ENCODE measurements at places on chromosomes 3 and 15.

GRCh38 chr15:48046813-48047438 is 73.9 kb upstream of the SLC24A5 start:
- no peak for DNase-seq

DNA sequence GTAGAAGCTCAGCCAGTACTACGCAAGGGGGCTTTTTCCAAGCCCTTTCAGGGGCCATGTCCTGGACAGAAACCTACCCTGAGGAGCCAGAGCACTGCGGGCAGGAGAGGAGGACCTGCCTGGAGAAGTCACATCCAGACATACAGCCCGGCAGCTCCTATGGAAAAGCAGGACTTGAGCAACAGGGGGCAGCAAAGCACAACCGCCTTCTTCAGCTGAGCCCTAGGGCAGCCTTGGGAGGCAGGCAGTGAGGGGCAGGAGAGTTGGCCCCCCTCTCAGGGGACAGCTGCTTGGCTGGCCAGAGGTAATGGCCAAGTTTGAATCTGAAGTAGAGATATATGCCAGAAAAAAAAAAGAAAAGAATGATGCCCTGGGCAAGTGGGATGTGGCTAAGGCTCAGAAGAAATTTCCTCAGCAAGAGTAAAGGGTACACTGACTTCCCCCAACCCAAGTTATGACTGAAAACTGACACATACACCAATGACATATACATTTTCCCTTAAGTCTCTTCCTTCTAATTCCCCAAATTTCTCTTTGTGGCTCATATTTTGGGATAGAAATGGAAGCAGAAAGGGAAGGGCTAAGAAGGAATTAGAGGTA is 56.9 kb downstream of the CYP19A1 start:
- peak; percentile 2 for DNase-seq

DNA sequence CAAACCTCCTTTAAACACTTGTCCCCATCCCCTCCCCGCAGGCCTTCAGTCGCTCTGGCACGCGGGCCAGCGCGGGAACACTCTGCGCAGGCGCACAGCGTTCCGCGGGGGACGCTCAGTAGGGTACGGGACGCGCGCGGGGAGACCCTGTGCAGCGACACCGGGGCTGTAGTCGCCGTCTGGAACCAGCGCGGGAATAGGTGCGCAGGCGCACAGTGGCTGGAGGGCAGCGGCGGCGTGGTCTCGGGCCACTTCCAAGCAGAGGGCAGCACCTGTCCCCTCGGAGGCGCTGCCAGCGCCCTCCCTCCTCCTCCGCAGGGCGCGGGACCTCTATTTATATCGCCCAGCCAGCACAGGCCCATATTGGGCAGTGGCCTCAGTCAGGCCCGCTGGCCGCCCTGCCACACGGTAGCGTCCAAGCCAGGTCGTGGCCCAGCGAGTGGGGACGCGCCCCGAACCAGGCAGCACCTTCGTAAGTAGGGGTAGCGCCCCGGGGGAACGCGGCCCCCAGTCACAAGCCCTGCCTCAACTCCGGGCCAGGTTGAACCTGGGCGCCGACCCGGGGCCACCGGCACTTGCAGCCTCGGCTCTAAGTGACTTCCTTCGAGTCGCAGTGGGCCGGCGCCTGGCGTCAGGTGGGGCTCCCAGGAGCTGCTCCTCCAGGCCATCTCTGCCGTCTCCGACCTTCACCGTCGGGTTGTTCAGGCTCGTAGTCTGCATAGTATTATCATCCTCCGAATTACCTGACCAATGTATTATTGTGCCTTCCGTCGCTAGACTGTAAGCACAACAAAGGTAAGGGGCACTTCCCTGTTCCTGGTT is at the start of gene KBTBD12:
KBTBD12 (plus strand) TSS at position 118 of the 822 bp plus-strand sequence. CDS start 7,830 bp downstream, outside the sequence.
- DNase-seq = peak; percentile 89

DNA sequence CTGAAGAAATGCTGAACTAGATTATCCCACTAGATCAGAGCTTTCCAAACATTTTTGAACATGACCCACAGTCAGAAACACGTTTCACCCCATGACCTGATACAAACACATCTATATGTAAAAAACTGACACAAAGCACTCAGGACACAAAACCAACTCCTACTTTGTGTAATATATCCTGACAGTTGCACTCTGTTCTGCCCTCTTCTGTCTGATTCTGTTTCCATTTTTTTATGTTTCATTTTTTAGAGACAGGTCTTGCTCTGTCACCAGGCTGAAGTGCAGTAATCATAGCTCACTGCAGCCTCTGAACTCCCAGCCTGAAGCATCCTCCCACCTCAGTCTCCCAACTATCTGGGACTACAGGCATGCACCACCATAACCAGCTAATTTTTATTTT is 15.8 kb upstream of the RFTN1 start:
- no peak for DNase-seq

DNA sequence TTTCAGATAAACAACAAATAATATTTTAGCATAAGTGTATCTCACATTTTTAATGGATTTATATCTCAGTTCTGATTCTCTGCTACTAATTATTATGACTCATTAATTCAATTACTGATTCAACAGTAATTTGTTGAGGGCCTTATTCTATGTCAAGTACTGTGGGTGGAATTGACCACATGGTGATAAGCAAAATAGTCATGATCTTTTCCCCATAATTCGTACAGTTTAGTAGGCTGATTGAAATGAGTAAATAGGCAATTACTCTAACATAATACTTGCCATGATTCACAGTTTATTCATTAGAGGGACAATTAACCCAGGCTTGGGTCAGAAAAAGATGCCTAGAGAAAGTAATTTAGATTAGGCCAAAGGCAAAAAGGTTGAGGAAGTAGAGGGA is 60.9 kb upstream of the SLC4A7 start:
- DNase-seq = no peak

DNA sequence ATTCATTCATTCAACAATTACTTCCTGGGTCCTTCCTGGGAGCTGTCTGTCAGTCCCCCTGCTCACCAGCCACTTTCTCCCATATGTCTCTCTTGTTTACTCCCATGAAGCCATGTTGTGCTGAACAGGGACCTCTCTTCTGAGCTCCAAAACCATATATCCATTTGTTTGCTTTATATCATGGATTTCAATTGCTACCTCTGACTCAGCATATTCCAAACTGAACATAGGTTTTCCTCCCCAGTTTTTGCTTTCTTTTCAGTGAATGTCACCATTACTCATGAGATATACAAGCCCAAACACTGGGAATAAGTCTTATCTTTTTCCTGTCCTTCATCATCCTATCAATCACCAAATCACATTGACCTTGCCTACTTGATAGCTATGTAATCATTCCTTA is 152.5 kb upstream of the P2RY1 start:
- DNase-seq = no peak

DNA sequence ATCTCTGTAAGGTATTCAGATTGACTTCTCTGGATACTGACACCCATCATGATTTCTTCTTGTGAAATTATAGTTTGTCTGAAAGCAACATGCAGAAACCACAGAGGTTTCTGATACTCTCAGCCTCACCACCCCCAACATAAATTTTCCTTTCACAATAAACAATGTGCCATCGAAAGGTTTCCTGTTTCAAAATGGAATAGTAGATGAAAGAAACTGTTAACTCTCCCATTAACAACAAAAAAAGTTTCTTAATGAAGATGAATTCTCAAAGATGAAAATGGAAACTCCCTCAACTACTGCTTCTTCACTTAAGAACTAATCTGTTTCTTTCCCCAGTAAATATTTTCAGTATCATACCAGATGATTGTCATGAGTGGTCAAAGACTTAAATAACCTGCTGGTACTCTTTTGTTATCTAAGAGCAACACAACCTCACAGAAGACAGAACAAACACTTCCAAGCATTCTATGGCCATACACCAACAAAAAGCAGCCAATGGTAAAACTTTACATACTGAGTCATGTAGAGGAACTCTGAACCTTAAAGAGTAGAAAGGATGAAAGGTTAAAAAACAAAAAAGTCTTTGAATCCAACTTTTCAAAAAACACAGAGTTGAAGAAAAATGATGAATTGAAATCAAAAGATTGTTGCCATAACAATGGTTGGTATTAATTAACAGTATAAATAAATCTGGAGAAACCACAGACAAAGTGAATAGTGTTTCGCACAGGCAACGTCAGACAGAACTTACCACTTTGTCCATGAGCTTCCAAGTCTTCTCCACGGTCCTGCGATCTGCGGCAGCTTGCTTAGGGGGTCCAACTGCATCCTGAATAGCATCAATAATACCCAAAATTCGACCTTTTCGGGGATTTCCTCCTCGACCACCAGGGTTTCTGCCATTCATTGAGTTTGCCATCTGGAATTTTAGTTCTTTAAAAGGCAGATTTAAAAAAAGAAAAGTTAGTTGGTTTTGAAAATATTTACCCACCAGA is 1.9 kb downstream of the CBLB start:
- no peak for DNase-seq

DNA sequence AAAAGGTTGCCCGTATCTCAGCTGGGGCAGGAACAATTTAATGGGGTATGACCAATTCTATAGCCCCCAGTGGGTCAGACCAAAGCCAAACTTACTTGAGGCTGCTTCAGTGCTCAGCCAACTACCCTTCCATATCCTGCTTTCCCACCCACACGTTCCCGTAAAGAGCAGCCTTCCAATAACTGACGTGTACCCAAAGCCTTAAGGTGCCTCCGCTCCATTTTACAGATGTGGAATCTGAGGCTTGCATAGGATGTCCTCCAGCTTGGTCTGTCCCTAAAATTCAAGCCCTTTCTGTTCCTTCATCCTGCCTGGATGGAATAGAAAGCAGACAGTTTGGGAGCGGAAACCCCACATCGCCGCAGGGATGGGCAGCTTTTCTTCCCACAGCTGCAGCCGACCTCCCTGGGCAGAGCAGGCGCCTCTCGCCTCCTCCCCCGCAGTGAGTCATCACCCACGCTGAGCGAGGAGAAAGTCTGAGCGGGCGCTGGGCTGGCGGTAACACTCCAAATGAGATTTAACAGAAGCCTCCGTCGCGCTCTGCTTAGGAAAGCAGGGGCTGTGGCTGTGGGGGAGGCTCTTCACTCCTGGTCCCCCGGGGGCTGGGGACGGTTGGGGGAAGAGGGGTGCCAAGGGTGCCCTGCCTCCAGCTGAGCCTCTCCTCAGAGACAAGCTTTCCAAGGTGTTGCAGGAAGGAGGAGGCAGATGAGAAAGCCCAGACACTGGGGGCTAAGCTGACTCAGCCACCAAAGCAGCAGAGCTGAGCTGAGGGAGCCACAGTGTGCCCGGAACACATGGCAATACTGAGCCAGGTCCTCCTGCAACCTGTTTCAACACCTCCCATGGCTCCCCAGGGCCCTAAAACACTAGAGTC is 57.8 kb upstream of the HRH1 start:
- no peak for DNase-seq

DNA sequence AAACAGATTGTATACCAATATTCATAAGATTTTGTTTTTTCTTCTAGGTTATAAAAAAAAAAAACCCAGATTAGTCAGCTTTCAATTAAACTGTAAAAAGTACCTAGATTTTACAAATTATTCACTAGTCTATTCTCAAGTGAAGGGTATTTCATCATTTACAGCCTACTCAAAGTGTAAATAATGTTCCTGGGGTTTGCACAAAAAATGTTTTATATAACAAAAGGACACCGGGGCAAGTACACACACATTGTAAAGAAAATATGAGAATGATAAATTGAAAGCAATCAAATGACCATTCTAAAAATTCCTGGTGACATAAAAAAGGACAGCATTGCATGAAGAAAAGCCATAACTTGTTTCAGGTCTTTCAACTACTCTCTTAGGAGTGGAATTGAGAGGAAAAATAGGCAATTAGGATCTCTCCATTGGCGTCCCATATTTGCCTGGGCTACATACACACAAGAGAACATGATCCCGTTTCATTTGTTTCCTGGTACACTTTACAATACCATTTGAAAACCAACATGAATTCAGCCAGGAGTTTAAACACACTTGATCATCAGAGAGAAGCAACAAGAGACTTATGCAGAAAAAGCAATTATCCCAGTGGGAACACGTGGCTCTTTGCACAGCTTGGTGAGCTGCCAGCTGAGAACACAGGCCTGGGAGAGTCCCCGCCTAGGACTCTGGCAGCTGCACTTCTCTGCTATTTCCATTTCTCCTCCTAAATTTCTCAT is 1039.2 kb downstream of the ROBO1 start:
- peak; percentile 81 for DNase-seq

DNA sequence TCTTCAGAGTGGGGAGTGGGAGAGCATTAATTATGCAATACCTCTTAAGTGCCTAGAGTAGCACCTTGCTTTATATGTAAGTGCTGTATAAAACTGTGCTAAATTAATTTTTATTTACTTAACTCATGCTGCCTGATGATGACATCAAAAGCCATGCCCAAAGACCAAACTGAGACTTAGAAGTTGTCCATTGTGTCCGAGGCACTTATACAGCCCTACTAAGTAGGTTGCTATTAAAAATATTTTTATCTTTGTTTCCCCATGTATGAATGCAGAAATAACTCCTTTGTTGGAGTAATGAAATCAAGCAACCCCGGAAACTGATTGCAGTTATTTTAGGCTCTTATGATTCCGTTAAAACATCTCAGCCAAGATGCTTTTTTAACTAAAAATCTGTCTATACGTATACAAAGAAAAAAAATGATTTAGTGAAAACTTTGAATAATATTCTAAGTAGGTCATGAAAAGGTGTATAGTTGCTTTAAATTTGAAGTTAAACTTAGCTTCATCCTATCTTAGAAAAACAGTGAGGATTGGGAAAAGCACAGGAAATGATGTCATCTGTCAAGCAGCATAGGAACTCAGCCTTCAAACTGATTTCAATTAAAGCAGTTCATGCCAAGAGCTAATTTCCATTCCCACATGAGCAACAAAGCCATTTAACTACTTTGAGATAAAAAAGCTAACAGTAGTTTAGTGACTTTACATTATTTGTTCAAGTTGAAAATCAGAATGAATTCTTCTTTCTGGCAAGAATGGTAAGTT is 43.0 kb downstream of the FBN1 start:
- no peak for DNase-seq

DNA sequence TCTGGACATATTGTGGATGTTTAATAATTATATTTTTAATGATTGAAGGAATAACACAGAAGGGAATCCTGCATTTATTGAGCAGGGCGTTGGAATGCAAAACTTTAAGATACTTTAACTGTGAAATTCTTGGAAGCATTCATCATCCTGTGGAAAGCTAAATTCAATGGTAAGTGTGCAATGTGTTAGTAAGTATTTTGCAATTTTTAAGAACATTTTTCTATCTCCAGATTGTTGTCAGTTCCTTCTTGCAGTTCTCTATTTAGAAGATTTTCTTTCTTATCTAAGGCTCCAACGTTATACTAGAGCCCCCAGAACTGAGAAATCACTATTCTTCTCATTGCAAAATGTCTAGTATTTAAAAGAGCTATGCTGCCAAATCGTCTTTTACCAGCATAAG is 132.2 kb upstream of the TSC22D2 start:
- no peak for DNase-seq

DNA sequence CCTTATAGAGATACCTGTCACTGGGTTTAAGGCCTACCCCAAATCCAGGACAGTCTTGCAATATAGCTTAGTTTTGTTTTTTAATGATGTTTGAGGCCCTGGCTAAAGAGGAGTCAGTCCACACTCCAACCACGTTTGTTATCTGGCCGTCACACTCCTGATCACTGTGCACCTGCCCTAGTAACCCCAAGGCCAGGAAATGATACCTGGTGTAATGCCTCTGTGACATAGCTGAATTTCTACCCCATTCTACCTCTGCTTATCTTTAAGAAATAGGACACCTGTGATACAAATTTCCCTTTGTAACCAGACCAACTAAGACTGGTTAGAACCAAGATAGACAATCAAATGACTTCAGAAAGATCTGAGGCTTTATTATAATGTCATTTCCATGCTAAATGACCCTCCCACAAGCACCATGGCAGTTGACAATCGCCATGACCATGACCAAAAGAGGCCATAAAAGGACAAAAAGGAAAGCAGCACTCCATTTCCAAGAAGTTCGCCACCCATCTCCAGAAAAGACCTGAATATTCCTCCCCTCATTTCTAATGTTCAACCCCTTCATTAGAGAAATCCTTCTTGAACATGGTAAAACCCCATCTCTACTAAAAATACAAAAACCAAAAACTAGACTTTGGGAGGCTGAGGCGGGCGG is 4.8 kb upstream of the RTP3 start:
- DNase-seq = no peak

Measured in NCI-H1105 (cell line).